ENCODE measurements at places on chromosomes 7 and 10. TPM values are rescaled to one million over a fixed set of nuclear protein-coding genes. Genes with fewer than 3 reads are reported as not detected.

DNA sequence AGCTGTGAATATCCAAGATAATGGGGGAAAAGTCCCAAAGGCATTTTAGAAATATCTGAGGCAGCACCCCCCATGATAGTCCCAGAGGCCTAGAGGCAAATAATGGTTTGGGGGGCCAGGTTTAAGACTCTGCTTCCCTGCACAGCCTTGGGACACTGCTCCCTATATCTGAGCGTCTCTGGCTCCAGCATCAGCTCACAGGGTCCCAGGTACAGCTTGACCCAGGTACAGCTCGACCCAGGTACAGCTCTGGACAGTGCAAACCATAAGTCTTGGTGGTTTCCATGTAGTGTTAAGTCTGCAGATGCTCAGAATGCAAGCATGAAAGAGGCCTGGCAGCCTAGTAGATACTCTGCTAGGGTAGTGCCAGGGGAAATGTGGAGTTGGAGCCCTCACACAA, 47.0 kb upstream of the VWDE start:
- no peak overlapping the region for H3K4me3 ChIP-seq
- no peak overlapping the region for H3K27ac ChIP-seq
- H3K4me1 ChIP-seq, result no peaks in the 10 kb centered on the region
- no peaks in the 10 kb centered on the region for H3K27me3 ChIP-seq

- no peak overlapping the region for H3K4me3 ChIP-seq
- no peaks in the 10 kb centered on the region for H3K4me1 ChIP-seq
- no peaks in the 10 kb centered on the region for H3K36me3 ChIP-seq
- no peaks in the 10 kb centered on the region for H3K27me3 ChIP-seq
Measured at GRCh38 chr7:57218196-57218716, 86.0 kb upstream of the ZNF479 start.

- no peaks in the 10 kb centered on the region for H3K27me3 ChIP-seq
- H3K36me3 ChIP-seq, result no peaks in the 10 kb centered on the region
- no peak overlapping the region for H3K4me3 ChIP-seq
- DNase-seq, result no peak
Measured at GRCh38 chr10:112226439-112227248, 43.1 kb upstream of the GPAM start.

DNA sequence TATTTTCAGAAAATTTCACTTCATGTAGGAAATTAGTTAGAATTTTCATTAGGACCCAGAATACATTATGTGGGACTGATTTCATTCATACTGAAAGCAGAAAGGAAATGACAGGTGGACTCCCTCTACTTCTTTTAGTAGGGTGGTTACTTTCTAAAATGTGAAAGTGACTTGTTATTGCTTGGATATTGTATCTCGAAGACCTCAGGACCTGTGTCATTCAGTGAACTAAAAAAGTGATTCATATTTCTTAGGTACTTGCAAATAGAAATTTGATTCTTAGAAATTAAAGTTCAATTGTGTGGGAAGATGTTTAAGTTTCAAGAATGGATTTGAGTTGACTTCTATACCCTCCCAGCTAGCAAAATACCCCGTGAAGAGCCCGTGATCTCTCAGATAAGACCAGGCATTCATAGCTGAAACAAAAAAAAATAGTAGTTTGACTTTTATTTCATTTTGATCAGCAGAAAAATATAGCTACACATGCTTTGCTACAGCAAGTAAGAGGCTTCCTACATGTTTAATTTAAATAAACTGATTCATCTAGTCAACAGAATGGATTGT, 1037.1 kb downstream of the GATA3 start:
- no peaks in the 10 kb centered on the region for H3K4me1 ChIP-seq
- DNase-seq, result no peak
- no peaks in the 10 kb centered on the region for H3K36me3 ChIP-seq
- no peaks in the 10 kb centered on the region for H3K27me3 ChIP-seq
- H3K4me3 ChIP-seq, result no peak overlapping the region

AFAP1L2 gene
- under 0.01 TPM for total RNA-seq

BTRC gene
- 11.7 TPM for total RNA-seq

AGAP9 gene
- 2.5 TPM for total RNA-seq

All from IMR-90 (cell line).